ENCODE measurements at places on chromosomes 4 and X.

- DNase-seq: no peak
Measured at GRCh38 chrX:39331082-39331704, 529.9 kb downstream of the MID1IP1 start.

- no peak for DNase-seq
Measured at GRCh38 chrX:138885886-138886285, 174.4 kb upstream of the FGF13 start.

- no peak for DNase-seq
Measured at GRCh38 chrX:72245461-72246089, 6.7 kb upstream of the ERCC6L start.

DNA sequence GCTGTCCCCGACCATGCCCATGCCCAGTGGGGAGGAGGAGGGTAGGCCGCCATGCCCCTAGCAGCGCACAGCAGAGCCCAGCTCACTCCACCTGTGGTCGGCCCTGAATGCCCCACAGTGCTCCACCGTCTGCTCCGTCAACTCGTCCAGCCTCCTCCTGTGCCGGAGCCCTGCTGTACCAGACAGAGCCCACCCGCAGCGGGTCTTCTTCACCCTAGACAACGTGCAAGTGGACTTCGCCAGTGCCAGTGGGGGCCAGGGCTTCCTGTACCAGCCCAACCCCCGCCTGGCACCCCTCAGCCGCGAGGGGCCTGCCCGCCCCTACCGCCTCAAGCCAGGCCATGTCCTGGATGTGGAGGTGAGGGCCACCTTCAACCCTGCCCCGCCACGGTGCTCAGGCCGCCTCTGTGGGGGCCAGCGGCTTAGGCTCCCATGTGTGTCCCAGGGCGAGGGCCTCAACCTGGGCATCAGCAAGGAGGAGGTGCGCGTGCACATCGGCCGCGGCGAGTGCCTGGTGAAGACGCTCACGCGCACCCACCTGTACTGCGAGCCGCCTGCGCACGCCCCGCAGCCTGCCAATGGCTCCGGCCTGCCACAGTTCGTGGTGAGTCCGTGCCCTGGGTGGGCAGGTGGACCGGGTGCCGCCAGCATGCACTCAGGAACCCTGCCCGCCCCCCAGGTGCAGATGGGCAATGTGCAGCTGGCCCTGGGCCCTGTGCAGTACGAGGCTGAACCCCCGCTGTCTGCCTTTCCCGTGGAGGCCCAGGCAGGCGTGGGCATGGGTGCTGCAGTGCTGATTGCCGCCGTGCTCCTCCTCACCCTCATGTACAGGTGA is 6.9 kb upstream of the SRPK3 start:
- DNase-seq: no peak

DNA sequence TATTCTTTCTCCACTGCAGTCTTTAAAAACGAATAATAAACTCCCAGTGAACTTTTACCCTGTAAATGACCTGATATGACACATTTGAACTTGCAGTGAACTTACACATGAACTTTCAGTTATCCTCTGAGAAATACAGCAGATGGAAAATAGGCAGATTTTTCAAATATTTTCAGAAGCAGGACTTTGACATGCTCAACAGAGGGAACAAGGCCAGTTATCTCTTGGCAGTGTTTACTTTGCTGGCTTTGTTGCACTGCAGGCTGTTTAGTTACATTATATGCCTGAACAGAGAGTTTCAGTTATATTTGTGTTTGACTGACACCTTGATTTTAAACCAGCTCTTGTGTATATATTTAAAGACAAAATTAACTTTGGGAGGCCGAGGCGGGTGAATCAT is 47.6 kb upstream of the FGG start:
- DNase-seq: no peak

DNA sequence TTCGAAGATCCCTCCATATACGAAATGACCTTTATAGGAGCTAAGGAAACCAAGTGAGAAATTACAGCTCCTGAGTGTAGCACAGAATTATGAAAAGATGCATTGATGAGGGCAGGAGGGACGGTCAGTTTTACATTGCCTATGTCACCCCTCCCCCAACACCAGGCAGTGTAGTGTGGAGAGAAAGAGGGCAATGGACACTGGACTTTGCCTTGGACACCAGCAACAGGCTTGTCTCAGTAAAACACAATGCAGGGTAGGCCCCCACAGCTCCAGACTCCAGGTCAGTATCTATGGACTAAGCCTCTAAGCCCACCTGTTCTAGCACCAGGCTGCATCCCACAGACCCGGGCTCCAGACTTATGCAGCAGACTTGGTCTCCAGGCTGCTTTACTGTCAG is 16.5 kb downstream of the APOOL start:
- DNase-seq: no peak

DNA sequence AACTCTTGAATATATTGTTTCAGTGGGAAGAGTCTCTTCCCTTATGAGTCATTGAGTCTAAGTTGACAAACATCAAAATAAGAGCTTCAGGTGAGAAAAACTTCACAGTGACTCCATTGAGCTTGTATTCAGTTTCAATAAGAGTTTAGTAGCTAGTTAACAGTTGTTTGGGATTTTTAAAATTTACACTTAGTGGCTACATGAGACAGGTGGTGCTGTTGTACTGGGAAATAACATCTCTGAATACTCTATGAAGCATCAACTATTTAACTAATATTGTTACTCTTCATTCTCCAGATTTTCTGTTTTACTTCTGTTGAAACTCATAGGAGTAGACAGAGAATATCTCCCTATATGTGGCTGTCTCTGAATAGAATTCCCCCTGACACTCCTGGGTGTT is 1609.1 kb downstream of the C4orf33 start:
- no peak for DNase-seq

All from stimulated activated naive CD4-positive, alpha-beta T cell (primary cell).